Nucleus accumbens (tissue), 56 donors: ENCODE measurements at places on chromosomes 5 and 9.

DNA sequence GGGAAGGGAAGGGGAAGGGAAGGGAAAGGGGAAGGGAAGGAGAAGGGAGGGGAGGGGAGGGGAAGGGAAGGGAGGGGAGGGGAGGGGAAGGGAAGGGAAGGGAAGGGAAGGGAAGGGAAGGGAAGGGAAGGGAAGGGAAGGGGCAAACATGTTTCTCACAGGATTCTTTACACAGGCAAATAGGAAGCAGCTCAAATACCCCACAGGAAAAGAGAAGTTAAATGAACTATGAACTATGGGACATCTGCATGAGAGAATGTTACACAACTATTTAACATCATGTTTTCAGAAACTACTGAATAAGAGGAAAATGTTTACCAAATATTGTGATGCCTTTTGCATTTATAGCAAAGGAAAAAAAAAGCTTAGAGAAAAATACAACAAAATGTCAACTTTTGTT is 125.4 kb upstream of the SLC30A5 start:
- DNase-seq: no peak

DNA sequence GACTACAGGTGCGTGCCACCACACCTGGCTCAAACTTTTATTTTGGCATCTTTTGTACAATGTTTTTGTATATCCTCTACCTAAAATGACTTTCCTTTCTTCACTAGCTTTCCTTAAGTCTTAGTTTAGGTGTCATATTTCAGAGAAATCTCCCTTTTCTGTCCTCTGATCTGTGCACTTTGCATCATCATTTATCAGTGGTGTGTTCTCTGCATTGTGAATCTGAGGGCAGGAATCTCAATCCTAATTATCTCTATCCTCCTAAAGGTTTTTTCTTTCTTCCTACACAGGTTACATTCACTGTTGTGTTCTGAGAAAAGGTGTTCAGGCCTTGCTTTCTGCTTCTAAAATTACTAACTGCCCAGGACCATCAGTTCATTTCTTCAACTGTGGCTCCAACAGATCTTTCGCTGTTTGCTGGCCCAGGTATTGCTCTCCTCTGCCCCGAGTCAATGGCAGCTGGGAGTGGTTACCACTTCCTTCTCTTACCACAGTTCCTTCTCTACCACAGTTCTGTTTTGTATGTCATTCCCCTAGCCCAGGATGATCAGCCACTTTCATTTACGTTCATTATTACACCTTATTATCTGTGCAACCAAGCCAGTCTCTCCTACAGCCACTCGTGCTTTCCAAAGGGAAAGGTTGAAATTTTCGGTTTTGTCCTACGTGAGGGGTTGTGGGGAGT is 14.0 kb downstream of the TGFBR1 start:
- no peak for DNase-seq

GRCh38 chr5:94355811-94356210 is 262.6 kb downstream of the KIAA0825 start:
- no peak for DNase-seq

- no peak for DNase-seq
These were observed 23.2 kb downstream of the EGR1 start for GRCh38 chr5:138488481-138488945.

GRCh38 chr9:88221105-88221504 is 82.8 kb upstream of the SPATA31C2 start:
- DNase-seq: no peak

GRCh38 chr5:43193181-43193893 is 1.3 kb downstream of the NIM1K start:
- no peak for DNase-seq
